Left renal pelvis (tissue), 4 donors: ENCODE measurements at places on chromosomes 1 and 21. TPM values are rescaled to one million over a fixed set of nuclear protein-coding genes. Genes with fewer than 3 reads are reported as not detected.

DNA sequence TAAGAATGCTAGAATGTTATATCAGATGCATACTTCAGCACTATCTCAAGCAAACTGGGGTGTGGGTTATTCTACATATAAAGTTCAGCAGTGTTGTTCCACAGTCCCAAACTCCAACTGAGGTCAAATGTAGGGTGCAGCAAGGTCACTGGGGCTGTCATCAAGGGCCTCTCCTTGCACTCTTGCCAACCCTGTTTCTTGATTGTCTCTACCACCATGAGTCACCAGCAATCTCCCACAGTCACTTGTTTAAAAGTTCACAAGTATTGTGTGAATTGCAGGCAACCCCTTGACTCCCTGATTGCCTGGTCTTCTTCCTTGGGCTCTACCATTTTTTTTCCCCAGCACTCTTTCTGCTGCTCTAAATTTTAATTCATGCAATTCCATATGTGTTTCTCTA, 10.6 kb downstream of the METTL18 start:
- DNase-seq = no peak

GRCh38 chr1:183612407-183612806, 22.1 kb upstream of the NCF2 start:
- no peak for DNase-seq

Gene ANGPTL3
- 5.8 TPM for polyA plus RNA-seq

DNA sequence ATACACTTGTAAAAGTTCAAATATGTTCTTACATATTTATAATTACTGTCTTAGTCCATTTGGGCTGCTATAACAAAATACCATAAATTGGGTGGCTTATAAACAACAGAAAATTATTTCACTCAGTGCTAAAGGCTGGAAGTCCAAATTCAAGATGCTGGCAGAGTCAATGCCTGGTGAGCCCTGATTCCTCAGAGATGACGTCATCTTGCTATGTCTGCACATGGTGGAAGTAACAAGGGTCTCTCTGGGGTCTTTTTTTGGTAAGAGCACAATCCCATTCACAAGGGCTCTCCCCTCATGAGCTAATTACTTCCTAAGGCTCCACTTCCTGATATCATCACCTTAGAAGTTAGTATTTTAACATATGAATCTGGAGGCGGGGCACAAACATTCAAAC, 108.0 kb upstream of the DUSP10 start:
- DNase-seq = no peak

Gene PRAMEF10
- not detected for polyA plus RNA-seq

Gene CCDC30
- 15.8 TPM for polyA plus RNA-seq

DNA sequence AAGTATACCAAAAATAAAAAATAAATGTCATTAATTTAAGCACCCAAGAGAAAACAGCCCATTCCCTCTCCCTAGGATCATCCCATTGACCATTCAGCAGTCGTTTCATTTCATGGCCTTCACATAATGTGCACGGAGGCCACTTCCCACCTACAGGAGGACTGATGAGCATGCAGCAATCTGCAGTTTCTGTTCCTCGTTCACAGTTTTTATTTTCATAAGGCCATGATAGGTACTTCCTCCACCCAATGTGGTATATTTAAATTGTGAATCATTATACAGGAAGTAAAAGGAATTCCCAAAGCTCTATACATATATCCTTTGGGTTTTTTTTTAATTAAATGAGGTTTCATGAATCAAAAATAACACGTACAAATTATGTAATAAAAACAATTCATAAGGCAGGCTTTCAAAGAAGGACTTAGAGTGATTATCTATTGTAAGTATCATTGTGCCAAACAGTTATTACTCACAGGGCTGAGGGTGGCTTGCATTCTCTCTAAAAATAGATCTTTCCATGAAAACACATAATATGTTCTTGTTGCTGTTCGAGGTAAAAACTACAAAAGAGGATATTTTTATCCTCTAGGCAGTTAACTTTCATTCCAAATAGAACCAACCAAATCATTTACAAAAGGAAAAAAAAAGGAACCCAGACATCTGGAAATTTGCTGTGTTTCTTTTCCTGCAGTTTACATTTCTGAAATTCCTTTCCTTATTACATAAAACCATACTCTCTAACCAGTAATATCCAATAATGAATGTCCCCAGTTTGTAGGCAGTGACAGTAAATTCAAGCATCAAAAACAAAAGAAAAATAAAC, 27.5 kb upstream of the SLC44A3 start:
- no peak for DNase-seq

DNA sequence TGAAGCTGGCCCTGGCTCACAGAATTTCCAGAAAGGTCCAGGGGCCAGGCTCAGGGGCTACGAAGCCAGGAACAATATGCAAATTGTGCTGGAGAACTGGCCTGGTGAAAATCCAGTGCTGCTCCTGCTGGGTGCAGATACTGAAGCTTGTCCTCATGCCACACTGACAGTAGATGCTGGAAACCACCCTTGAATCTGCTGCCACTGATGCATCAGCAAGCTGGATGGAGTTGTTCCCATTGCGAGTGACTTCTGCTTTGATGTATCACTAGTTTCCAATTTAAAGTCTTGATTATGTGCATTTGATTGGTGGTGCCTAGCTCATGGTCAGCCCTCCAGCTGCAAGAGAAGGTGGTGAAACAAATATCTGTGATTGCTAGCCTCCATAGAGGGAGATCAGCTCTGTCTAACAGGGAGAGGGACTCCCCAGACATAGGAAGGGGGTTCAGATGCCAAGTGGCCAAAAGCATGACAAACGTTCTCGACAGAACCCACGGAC, 11.0 kb upstream of the KIAA0040 start:
- DNase-seq = no peak

DNA sequence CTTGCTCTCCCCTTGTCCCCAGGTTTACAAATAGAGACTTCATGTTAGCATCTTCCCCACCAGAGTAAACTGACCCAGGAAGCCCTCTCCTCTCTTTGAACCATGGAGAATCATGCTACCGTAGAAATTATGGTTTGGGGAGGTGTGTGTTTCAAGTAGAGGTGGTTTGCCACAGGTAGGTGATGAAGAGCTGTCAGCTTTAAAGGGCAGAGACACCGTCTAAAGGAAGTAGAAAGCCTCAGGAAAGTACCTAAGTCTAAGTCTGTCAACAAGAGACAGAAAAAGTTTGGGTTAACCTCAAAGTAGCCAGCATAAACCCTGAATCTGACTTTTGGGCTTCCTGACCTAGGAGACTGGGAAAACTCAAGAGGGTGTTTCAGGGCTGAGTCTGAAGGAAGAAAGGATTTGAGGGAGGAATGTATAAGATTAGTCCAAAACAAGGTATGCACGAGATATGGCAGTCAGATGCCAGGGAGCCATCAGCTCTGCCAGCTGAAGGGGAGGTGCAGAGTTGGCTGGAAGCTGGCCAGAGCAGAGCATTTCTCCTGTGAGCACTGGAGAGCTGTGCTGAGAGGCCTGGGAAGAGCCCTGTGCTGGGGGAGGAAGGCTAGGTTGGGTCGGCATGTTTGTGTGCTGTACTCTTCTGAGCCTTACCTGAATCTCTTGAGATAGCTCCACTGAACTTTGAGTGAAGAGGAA, 14.3 kb downstream of the ADAMTSL4 start:
- no peak for DNase-seq
